ENCODE measurements at places on chromosomes 3 and 15.

- DNase-seq, result no peak
These were observed 110.0 kb downstream of the FHIT start for GRCh38 chr3:61141227-61141626.

- no peak for DNase-seq
These were observed 499 bp downstream of the RABL3 start for GRCh38 chr3:120741837-120742197.

- peak; percentile 25 for DNase-seq
These were observed 81.5 kb upstream of the SLC2A2 start for GRCh38 chr3:171108066-171108465.

- DNase-seq, result no peak
These were observed 313.4 kb downstream of the SQOR start for GRCh38 chr15:45948181-45948621.

DNA sequence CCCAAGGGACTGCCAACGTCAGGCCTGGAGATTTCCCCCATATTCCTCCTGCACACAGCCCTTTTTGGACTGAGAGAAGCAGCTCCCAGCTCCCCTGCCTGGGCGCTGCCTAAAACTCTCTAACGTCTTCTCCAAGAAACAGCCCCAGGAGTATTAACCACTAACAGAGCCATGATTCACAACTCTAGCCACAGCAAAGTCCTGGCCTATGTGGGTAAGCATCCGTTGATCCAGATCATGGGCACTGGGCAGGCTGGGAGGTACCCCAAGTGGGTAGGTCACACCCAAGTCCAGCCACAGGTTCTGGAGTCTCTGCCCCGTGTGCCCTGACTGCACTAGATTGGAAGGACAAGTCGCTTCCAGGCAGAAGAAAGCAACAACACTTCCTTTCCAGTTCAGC lies 31.9 kb downstream of the NBEAL2 start:
- DNase-seq, result no peak

- peak; percentile 28 for DNase-seq
These were observed 756 bp upstream of the RASGRF1 start for GRCh38 chr15:79091204-79091867.

DNA sequence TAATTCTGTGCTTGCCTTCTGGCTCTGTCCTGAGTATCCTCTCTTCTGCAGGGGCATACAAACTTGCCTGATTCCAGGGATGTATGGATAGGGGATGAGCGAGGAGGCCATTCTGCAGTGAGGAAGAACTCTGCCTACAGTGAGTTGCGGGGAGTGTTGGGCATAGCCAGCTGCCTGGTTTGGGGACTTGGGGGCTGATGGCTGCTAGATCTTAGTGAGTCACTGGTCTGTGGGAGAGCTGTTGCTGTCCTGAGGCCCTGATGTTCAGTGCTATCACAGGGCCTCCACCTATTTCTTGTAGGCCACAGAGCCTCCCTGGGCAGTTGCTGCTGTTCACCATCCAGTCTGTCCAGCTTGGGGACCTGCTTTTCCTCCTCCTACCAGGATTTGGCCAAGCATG lies 20.3 kb downstream of the CDAN1 start:
- peak; percentile 9 for DNase-seq

DNA sequence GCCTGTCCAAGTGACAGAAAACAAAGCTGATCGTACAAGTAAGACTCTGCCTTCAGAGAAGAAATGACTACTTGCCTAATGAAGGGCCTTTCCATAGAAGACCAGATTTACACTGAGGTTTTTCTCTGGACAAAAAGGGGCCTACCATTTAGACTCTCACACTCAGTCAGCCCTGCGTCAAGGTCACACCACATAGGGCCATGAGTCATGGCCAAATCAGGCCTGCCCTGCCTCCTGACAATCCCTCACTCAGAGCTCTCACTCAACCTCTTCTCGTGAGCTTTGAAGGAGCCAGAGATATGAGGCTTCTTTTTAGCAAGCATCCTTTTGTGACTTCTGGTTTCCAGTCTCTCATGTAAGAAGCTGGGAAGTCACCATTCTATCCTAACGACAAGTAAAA lies 68.1 kb upstream of the NMNAT3 start:
- peak; percentile 76 for DNase-seq

GRCh38 chr3:126397610-126398422 lies 3.1 kb downstream of the CFAP100 start:
- DNase-seq, result no peak

- DNase-seq, result peak; percentile 69
These were observed 32.4 kb upstream of the ALDH1L1 start for GRCh38 chr3:126212620-126213378.

- no peak for DNase-seq
These were observed 58.5 kb downstream of the STARD5 start for GRCh38 chr15:81265256-81265943.

DNA sequence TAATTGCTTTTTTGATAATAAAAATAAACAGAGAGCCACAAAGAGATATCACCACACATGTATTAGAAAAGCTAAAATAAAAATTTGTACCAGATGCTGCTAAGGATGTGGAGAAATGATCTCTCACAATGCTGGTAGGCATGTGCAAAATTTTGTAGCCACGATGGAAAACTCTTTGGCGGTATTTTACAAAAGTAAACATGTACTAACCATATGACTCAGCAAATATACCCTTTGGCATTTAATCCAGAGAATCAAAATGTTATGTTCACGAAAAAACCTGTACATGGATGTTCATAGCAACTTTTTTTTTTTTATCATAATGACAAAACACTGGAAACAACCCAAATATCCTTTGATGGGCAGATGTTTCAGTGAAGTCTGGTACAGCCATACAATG lies 261.2 kb downstream of the LPP start:
- peak; percentile 68 for DNase-seq

DNA sequence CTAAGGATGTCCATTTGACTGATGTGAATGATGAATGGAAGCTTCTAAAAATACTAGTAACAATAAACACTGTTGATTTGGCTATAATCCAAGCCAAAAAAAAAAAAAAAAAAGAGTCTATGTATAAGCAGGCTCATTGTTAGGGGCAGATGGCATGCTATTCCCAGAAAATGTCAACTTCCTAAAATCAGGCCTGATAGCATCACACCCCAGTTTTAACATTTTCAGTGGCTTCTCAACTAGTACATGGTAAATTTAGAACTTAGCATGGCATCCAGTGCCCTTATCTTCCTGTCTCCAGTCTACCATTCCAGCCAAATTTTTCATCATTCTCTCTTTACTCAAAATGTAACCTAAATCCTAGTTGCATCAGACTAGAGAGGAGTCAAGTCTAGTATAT lies 288.2 kb upstream of the ZNF385D start:
- DNase-seq, result no peak

- DNase-seq, result no peak
These were observed 735.3 kb upstream of the CADM2 start for GRCh38 chr3:84223512-84223911.

DNA sequence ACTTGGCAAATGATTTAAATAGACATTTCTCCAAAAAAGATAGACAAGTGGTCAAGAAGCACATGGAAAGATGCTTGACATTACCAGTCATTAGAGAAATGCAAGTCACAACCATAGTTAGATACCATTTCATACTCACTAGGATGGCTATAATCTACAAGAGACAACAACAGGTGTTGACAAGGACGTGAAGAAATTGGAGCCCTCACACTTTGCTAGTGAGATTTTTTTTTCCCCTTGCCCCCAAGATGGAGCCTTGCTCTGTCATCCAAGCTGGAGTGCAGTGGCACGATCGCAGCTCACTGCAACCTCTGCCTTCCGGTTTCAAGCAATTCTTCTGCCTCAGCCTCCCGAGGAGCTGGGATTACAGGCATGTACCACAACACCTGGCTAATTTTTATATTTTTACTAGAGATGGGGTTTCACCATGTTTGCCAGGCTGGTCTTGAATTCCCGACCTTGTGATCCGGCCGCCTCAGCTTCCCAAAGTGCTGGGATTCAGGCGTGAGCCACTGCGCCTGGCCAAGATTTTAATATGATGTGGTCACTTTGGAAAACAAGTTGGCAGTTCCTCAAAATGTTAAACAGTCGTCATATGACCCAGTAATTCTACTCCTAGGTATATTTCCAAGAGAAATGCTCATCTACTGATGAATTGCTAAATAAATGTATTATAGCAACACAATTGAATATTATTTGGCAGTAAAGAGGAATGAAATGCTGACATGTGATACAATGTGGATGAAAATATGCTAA lies 103.3 kb downstream of the ATG7 start:
- DNase-seq, result no peak

DNA sequence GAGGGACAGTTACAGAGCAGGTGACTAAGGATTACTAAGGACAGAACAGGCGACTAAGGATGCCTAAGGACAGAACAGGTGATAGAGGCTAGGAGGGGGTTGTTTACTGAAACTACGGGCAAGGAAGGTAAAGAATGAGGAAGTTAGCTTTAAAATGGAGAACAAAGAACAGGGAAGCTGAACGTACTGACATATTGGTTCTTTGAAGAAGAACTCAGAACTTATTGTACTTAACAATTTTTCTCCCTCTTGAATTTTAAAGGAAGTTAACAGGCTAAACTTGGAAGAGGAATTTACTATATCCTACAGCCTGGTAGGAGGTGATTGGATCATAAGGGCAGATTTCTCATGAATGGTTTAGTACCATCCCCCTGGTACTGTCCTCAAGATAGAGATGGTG lies 290.2 kb downstream of the SHQ1 start:
- no peak for DNase-seq

- DNase-seq, result peak; percentile 99
These were observed 6.6 kb downstream of the TIPARP start for GRCh38 chr3:156681002-156681401.

DNA sequence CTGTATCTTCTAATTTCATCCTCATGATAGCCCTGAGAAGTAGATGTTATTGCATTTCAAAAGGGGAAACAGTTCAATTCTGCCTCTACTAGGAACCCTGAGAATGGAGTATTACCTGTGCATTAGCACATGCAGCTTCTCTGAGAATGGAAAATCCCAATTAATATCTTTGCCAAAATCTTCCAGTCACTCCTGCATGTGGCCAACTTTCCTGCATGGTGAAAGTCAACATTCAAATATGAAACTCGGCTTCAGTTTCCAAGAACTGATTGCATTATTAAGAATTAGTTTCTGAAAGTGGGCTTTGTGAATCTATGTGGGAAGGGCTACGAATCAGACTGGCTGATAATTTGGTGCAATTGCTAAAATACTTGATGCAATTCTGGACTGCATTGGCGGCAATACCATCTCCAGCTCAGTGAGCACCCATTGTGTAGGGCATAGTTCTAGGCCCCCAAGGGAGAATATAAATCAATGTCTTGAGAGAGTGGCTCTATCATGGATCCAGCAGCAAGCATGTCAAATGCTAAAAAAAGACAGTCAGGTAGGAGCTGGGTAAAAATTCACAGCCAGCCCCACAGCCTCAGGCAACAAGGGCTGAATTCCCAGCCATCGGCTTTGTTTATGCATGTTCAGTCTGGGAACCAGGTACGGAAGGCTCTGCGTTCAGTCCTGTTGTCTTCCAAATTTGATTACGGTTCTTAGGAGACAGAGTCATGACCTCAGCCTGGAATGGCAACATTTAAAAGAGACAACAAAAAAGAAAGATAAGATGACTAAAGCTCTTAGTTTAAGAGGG lies 18.8 kb upstream of the BCL6 start:
- DNase-seq, result no peak

- DNase-seq, result no peak
These were observed 64.3 kb downstream of the SLCO3A1 start for GRCh38 chr15:91917686-91918360.

DNA sequence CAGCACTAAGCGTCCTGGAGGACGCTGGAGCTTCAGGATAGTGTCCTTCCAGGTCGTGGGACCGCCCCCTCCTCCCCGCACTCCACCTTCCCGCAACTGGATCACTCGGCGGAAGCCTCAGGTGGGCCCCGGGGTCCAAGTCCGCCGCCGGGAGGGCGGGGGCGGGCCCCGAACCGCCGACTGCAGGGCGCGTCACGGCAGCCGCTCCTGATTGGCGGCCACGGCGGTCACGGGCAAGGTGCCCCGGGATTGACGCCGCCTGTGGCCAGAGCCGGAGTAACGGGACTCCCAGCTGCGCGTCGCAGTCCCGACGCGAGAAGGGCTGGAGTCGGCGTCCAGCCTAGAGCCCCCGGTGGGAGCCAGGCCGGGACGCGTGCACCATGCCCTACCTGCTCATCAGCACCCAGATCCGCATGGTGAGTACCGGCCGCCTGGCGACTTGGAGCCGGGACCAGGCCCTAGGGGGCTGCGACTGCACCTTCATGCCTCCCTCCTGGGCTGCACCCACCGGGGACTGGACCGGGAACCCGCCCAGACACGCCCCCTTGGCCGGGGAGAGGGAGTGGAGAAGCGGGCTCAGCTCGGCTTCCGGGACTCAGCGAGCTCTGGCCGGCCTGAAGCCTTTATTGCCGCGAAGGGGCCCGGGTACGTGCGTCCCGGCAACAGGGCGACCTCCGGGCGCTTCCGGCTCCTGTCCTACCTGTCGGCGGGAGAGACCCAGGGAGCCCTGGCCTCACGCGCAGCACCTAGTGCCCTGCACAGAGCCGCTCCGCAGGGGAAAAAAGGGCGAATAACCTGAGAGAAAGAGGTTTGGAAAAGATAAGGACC lies at the start of gene GCHFR:
Gene GCHFR, plus strand, starts transcription at position 268 of the 828 bp plus-strand sequence. Its CDS starts 113 bp downstream, at position 381.
- peak; percentile 71 for DNase-seq

DNA sequence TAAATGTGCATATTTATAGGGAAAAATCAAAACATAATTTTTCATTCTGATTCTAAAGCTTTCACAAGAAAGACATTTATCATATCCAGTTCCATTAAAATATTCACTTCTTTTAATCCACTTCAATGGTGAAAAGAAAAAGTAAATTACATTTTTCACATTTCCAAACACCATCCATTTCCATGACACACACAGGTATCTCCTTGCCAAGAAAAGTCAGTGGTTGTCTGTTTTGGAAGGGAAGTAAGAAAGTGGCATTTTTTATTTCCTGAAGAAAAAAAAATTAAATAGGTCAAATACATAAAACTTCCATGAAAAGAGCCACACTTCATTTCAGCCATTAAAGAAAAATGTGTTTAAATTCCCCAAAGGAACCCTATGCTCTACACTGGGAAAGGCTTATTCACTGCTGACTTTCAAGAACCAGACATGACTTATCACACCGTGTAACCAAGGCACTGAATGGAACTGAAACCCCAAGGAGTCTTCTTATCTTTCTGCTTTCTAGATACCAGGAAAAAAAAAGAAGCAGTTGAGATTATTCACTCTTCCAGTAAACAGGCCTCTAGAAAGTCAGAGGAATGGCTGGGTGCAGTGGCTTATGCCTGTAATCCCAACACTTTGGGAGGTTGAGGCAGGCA lies 44.5 kb downstream of the OSBPL10 start:
- DNase-seq, result peak; percentile 67

- no peak for DNase-seq
These were observed 155 bp downstream of the ACVR2B start for GRCh38 chr3:38453913-38454177.

DNA sequence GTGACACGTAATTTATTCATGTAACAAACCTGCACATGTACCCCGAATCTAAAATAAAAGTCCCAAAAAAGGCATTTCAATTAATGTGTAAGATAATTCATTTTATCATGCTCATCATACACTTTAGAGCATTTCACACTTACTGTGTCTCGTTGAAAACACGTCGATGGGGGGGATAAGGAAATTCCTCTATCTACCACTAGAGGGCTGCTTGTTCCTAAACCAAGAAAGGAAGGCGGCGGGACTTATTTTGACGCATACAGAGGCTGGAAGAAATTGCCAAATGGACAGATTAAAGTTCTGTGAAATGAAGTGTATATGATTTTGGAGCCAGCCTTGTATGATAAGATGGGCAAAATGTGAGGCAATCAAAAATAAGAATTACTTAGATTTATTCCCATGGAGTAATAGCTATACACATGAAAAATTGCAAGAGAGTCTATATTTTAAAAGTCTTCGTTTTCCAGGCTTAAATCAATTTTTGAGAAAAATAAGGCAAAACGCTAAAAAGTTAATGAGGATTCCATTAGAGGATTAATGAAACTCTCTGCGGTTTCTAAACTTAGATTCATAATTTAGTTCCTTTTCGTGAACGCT lies 346.8 kb downstream of the CNTN3 start:
- peak; percentile 69 for DNase-seq
